AG20443 (cell line): ENCODE measurements at places on chromosomes 5 and 9.

GRCh38 chr9:61666310-61666709 is 476.5 kb downstream of the SPATA31A7 start:
- peak; percentile 0 for DNase-seq

GRCh38 chr5:51651889-51652288 is 268.6 kb downstream of the ISL1 start:
- DNase-seq, result no peak

- peak; percentile 28 for DNase-seq
Observed at GRCh38 chr9:91391412-91391811, 29.7 kb upstream of the AUH start.

- DNase-seq, result no peak
Observed at GRCh38 chr9:10265153-10265631, 347.6 kb downstream of the PTPRD start.

GRCh38 chr5:146340260-146341081 is 1.8 kb downstream of the POU4F3 start:
- peak; percentile 80 for DNase-seq

DNA sequence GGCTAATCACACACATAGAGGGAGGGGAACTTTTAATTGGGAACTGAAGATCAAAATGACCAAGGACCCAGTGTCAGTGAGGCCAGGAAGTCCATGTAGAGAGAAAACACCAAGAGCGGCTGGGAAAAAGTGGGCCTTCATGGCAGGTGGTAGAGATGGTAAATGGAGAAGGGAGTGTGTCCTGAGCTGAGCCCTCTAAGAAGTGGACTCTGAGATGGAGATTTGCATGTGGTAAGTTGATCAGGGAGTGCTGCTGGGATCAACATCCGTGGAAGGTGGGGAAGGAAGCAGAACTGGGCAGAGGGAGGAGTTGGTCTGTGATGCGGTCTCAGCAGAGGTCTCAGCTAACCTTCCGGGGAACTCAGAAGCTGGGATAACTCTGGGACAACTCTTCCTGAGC is 18.9 kb upstream of the PDZD2 start:
- no peak for DNase-seq

GRCh38 chr5:41968153-41968723 is 43.2 kb downstream of the FBXO4 start:
- no peak for DNase-seq

DNA sequence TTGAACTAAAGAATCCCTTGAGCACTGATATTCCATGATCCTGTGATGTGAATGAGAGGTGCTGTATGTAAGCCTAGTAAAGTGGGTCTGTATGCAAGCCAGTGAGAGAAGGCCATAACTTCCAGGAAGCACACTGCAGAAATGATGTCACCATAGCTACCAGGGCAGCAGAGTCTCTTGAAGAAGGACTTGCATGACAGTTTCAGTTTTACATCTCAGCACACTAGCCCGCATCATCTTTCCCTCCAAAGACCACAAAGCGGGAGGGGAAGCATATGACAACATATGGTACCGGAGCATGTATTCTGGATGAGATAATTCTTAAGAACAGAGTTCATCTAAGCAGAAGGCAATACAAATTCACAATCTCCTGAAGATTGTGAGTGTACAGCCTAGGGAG is 37.6 kb upstream of the MAST4 start:
- DNase-seq, result no peak

DNA sequence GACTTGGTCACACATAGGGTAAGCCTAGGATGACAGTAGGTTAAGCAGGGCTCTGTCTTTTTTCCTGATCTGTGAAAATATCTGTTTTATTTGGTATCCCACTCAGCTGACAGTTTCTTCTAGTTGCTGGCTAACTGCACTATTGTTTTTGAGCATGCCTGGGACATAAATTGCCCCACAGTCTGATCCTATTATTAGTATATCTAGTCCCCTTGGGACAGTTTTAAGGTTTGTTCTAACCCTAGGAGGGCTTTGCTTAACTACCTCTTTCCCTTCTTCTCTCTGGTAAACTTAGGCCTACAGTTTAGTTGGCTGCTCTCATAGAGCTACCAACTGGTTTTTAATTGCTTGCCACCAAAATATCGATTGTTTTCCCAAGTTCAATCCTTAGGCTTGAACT is 446.6 kb downstream of the ARHGEF28 start:
- no peak for DNase-seq

DNA sequence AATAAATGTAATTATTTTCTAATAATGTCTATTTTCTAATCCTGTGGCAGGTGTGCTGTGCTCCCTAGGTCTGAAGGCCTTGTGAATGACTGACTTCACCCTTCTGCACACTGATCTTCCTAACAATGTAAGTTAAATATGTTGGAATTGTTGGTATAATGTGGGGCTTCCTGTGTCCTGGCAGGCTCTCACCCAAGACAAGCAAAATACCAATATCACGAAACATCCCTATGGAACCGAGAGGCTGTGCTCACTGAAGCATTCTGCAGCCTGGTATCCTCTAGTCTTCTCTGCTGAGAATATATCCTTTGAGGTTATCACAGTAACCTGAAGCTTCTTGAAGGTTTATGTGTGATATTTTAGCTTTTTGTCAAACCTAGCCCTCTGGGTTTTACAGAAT is 159.4 kb downstream of the GABRB2 start:
- DNase-seq, result no peak

DNA sequence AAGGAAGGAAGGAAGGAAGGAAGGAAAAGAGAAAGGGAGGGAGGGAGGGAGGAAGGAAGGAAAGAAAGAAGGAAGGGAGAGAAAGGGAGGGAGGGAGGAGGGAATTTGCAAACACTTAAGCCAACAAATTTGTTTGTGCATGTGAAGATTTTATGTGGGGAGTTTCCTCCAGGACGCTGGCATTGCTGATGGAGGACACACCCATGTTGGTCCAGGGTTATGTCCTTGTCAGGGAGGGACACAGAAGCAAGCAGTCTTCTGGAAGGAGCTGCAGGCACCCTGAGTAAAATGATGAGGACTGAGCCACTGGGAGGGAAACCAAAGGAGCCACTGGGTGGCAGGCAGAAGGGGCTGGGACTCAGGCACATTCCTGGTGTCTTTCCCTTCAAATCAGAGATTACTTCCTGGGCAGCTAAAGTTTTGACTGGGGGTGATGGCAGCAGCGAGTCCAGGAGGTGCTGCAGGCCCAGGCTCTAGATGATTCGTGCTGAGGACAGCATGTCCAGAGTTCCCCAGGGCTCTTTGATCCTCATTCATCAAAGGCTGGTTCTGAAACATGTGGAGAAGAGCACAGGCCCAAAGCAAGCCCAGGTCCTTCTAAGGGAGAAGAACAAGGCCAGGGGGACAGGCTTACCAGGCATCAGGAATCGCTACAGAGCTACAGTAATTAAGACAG is 109.2 kb downstream of the PAX5 start:
- no peak for DNase-seq

DNA sequence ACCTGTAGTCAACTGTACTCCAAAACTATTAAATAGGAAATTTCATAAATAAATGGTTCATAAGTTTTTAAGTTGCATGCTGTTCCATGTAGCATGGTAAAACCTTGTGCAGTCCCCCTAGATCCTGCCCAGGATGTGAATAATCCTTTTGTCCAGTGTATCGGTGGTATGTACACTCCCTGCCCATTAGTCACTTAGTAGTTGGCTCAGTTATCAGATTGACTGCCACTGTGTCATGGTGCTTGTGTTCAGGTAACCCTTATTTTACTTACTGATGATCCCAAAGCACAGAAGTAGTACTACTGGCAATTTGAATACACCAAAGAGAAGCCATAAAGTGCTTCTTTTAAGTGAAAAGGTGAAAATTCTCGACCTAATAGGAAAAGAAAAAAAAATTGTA is 134.2 kb downstream of the RNF180 start:
- no peak for DNase-seq

GRCh38 chr5:107665036-107665570 is 5.6 kb downstream of the EFNA5 start:
- no peak for DNase-seq
